Activated CD4-positive, CD25-positive, alpha-beta regulatory T cell (primary cell): ENCODE measurements at places on chromosomes 7 and 10.

GRCh38 chr7:89607792-89608191 lies 546.5 kb upstream of the STEAP1 start:
- DNase-seq = no peak

DNA sequence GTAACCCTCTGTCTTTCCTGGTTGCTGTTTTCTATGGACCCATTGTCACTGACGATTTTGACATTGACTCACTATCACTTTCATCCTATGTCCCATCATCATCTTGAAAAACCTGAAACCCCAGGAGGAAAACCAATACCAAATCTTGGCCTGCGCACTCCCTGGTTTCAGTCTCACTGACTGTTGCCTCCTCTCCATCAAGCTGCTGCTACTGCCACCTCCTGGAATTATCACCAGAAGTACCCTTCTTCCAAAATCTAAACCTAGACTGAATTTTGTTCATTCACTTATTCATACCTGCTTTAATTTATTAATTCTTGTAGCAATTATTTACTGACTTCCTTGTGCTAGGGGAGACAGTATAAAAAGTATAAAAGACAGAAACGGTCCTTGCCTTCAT lies 44.5 kb upstream of the ACBD5 start:
- DNase-seq = no peak

- no peak for DNase-seq
Measured at GRCh38 chr10:102650655-102651454, 6.6 kb downstream of the TRIM8 start.

- DNase-seq = no peak
Measured at GRCh38 chr7:28871631-28872030, 86.5 kb downstream of the TRIL start.

DNA sequence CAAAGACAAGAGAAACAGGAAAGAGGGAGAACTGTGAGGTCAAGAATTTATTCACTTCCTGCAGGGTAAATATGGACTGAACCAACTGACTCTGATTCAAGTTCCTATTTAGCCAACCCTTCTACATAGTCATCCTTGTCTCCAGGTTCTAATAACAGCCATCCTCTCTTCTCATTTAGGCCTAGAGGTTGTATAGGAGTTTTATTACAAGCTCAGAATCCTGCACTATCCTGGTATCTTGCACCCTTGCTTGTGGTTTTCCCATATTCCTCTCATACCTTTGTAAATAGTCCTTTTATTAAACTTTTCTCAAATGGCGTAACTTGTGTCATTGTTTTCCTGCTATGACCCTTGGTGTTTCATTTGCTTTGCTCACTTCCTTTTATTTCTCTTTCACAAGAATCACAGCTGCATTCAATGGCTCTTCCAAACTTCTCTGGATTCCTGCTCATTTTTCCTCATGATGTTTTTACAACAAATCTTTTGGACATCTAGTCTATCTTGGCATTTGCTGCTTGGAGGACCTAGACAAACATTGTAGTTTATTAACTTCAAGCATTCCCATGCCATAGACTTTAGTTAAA lies 12.4 kb upstream of the OR2A5 start:
- no peak for DNase-seq

DNA sequence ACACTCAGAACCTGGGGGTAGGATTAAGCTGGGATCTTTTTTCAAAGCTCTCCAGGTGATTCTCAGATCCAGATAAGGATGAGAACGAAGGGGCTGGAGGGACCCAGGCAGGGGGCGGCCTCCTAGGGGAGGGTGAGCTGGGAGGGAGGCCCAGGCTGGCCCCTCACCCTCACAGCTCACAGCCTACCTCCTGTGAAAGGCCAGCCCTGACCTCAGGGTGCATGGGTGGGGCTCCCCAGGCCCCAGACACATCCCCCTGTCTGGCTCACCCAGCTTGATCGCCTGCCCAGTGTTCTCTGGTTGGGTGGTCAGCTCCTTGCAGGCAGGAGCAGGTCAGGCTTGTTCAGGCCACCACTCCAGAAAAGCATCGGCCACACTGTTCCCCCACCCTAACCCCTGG lies 24.3 kb downstream of the CTBP2 start:
- DNase-seq = no peak
